ENCODE measurements at places on chromosomes 6 and 20.

DNA sequence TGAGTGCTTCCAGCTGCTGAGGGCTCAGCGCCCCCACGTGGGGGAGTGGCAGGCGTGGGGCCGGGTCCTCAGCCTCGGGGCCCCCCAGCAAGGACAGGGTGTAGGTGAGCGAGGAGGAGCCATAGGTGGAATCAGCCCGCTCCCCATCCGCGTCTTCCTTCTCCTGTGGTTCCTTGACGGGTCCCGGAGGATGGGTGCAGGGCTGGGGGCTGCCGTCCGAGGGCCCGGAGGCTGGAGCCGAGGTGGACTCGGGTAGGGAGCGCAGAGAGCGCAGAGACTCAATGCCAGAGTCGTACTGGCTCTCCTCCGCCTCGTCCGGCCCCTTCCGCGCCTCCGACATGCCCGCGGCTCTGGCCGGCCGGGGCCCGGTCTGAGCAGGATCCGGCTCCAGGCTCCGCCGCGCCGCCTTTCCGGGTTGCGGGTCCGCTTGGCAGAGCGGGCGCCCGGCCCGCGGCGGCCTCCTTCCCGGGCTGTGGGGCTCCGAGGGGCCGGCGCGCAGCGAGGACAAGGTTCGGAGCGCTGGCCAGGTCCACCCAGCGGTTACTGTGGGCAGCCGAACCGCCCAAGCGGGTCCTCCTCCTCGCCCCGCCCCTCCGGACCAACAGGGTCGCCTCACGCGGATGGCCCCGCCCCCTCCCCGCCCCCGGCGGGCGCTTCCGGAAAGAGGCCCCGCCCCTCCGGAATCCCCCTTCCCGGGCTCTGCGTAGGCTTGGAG lies at the start of gene NFKBIE:
NFKBIE (minus strand) TSS at position 545 of the 715 bp plus-strand sequence; CDS start at position 340, 205 bp downstream.
- no peak for DNase-seq

- no peak for DNase-seq
These were observed 872 bp upstream of the RBM39 start for GRCh38 chr20:35742741-35743523.

- DNase-seq, result no peak
These were observed 8.8 kb upstream of the FBXO30 start for GRCh38 chr6:145823328-145823944.

- no peak for DNase-seq
These were observed 528.4 kb downstream of the PKHD1 start for GRCh38 chr6:51559059-51559458.

- DNase-seq, result no peak
These were observed 73.3 kb downstream of the MAP3K4 start for GRCh38 chr6:161064915-161065314.

DNA sequence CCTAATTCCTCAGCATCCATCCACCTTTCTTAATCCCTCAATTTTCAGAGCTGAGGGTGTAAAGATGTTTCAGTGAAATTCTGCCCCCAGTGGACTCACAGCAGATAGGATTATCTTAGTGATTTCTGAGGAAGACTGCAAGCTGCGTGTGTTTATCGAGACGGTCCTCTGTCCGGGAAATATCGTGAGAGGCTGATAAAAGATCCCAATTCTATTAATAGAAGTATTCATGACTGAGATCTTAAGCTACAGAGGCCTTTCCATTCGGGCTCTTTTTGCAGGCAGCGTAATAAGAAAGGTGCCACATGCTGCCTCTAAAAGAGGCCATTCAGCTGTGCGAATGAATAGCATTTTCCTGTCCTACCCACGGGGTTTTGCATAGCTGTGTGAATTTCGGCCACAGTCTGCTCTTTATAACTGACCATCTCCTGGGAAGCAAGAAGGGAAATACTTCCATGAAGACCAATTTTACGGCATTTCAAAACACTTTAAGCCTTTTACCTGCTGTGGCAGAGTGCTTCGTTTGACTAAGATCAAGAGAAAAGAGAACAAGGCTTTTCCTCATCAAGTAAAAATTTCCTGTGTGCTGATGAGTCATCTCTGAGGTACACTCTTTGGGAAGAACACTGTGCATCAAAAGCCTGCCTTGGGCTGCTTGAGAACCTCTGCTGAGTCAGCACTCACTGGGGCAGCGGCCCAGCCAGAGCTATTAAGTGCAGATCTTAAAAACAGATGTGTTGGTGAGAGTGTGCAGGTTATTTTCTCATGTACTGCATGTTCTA lies 208.8 kb downstream of the ARHGAP18 start:
- DNase-seq, result peak; percentile 87

DNA sequence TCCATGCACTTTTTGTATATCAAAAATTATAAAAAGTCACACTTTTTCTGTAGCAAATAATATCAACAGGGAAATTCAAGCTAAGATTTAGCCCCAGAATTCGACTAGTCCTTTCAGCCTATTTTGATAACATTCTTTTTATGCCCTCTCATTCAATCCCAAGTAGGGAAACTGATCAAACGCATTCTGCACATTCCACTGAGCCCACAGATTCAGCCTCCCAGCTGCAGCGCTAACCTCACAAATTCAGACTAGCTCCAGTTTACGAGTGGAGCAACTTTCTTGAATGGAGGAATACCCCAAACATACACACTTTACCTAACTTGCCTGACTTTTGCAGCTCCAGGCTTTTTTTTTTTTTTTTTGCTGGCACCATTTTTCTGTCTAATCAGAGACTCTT lies 70.3 kb upstream of the HEY2 start:
- no peak for DNase-seq

GRCh38 chr6:16243664-16244063 lies 5.3 kb downstream of the GMPR start:
- no peak for DNase-seq

- DNase-seq, result no peak
These were observed 180.2 kb upstream of the HDAC2 start for GRCh38 chr6:114151064-114151690.

DNA sequence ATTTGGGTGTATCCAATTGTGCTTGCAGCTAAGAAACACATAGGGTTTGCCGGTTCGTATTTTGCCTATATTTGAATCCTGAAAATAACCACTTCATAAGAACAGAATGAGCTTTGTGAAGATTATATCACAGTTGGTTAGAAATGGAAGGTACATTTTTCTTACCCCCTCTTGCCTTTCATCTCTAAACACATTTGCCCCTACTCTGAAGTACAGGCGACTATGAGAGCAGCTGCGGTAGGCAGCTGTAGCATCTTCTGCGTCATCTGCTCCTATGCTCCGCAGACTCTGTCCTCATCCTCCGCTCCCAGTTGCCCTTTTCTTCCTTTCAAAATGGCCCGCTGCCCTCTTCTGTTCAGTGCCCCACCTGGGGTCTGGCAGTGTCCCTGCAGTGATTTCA lies 47.6 kb upstream of the REV3L start:
- DNase-seq, result no peak

DNA sequence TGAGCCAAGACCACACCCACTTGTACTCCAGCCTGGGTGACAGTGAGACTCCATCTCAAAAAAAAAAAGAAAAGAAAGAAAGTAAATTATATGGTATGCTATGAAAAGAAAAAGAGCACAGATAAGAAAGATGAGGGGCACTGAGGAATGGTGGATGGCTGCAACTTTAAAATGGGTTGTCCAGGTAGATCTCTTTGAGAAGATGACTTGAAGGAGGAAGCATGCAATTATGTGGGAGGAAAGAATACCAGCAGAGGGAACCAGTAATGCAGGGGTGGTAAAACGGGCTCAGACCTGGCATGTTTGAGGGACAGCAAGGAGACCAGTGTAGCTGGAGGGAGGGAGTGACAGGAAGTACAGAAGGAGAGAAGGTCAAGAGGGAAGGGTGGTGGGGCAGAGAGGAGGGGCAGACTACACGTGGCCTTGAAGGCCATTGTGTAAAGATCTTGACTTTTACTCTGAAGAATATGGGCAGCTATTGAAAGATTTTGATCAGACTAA lies 22.3 kb downstream of the LINC00237 start:
- DNase-seq, result no peak

- DNase-seq, result no peak
These were observed 66.9 kb downstream of the STX11 start for GRCh38 chr6:144217264-144217663.

DNA sequence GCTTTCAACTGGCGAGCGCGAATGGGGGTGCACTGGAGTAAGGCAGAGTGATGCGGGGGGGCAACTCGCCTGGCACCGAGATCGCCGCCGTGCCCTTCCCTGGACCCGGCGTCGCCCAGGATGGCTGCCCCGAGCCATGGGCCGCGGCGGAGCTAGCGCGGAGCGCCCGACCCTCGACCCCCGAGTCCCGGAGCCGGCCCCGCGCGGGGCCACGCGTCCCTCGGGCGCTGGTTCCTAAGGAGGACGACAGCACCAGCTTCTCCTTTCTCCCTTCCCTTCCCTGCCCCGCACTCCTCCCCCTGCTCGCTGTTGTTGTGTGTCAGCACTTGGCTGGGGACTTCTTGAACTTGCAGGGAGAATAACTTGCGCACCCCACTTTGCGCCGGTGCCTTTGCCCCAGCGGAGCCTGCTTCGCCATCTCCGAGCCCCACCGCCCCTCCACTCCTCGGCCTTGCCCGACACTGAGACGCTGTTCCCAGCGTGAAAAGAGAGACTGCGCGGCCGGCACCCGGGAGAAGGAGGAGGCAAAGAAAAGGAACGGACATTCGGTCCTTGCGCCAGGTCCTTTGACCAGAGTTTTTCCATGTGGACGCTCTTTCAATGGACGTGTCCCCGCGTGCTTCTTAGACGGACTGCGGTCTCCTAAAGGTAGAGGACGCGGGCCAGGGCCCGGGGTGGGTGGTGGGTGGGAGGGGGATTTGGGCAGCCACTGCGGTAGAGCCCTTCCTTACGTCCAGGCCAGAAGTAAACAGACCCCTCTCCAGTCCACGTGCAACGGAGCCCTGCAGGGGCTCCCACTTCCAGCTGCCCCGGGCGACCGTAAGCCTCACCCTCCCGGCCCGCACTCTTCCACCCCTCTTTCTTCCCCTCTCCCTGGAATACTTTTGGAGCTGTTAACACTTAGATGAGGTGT lies 998 bp downstream of the BMP2 start:
- no peak for DNase-seq

- DNase-seq, result no peak
These were observed 28.0 kb downstream of the PSMG4 start for GRCh38 chr6:3286641-3287171.

DNA sequence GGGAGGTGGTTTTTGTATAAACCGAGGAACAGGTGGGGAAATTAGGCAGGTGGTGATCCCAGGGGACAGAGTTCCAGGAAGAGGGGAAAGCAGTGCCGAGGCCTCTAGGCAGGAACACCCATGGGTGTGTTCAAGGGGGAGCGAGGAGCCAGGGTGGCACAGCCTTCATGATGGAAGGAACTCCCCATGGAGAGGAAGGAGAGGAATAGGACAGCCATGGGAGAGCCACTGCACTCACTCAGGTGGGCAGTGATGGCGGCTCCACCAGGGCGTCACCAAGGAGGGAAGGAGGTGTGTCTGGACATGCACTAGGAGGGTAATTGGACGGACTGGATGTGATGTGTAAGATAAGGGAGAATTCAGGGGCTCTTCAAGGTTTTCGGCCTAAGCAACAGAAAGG lies 98.2 kb downstream of the THBS2 start:
- DNase-seq, result no peak

DNA sequence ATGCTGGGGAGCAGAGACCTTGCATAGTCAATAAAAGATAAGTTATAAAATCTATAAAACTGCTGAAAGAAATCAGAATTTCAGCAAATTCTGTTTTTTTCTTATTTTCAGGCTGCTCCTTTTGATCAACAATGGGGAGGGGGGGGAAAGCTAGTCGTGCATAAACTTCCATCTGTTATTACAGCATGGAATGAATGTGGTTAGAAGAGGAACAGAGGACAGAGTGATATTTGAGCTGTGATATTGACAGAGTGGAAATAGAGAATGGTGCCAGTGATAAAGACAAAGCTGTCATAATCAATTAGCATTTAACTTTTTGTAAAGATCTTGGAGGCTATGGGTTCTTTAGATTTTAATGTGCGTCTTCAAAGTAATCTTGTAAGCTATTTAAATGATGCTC lies 43.4 kb upstream of the QKI start:
- DNase-seq, result no peak

DNA sequence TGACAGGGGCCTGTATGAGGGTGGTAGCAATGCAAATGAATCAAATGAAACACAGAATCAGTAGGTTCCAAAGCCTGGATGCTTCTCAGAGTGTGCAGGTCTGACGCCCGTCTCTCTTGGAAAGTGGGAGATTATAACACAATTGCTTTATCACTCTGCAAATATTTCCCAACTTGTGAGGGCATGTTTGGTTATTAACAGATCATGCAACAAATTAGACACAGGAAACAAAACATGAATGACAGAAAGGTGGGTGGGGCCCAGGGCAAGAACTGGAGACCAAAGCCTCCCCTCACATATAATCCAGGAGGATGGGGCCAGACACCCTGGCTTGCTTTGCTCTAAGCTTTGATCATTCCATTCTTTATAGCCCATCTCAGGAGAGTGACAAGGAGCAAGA lies 108.6 kb upstream of the MRPS10 start:
- no peak for DNase-seq

DNA sequence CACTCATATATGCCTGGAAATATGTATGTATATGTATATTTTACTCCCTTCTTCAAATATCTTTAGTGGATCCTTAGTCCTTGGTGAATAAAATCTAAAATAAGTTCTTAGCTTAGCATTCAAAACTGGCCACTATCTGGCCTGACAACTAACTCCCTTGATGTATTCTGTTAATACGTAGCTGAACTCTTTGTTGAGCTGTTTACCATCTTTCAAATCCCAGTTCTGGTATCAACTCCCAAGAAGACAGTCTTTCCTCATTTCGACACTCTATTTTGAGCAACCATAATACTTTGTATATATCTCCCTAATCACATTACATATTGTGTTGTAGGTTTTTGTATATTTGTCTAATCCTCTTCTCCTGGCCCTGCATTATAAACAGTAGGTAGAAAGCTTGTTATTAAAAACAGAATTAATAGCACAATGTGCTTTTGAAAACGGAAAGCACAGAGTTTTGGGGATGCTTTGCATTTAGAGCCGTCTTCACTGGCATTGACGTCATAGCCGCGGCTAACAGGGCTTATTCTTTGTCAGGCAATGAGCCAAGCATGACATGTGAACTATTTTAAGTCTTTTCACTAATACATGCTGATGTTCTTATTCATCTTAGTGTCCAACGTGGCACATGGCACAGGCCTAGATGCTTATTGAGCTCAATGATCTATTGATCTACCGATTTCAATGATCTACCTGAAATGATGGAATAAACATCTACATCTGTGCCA lies 47.2 kb upstream of the CCN2 start:
- no peak for DNase-seq

DNA sequence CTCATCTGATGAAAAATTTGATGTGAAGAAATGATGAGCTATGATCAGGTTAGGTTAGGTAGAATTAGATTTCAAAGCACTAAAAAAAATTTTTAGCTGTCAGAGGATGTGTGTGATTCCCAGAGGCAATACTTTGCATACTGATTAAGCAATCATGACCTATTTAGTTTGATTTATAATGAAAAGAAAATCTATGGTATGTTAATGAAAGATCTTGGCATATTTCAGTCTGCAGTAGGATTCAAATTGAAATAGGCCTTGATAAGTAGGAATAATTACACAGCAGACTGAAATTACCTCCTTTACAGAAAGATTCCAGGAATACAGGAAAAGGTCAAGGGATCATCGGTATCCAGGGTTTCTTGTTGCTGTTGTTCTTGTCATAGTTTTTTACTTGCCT lies 69.3 kb downstream of the HDDC2 start:
- DNase-seq, result no peak

GRCh38 chr20:59406446-59406845 lies 106.0 kb downstream of the EDN3 start:
- DNase-seq, result no peak
